H7 (cell line): ENCODE measurements at places on chromosomes 7 and 10. TPM values are rescaled to one million over a fixed set of nuclear protein-coding genes. Genes with fewer than 3 reads are reported as not detected.

- no peak for DNase-seq
These were observed 311.6 kb upstream of the SEMA3A start for GRCh38 chr7:84506151-84506550.

GRCh38 chr7:96794063-96794462 is 84.4 kb upstream of the SEM1 start:
- DNase-seq = no peak

- no peak for DNase-seq
These were observed 148.0 kb downstream of the SNX10 start for GRCh38 chr7:26439521-26440232.

Gene PLXDC2
- total RNA-seq = 21.9 and 27.5 TPM in 2 replicates

DNA sequence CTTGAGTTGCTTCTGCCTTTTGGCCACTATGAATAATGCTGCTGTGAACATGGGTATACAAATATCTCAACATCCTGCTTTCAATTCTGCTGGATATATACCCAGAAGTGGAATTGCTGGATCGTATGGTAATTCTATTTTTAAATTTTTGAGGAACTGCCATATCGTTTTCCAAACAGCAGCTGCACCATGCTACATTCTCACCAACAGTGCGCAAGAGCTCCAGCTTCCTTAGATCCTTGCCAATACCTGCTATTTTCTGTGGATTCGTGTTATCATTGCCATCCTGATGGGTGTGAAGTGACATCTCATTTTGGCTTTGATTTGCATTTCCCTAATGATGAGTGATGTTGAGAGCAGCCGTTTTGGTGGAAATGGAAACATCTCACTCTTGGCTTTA is 26.7 kb downstream of the FRMD4A start:
- DNase-seq = no peak

- DNase-seq = no peak
These were observed 39.4 kb upstream of the TNRC18 start for GRCh38 chr7:5463031-5463430.

DNA sequence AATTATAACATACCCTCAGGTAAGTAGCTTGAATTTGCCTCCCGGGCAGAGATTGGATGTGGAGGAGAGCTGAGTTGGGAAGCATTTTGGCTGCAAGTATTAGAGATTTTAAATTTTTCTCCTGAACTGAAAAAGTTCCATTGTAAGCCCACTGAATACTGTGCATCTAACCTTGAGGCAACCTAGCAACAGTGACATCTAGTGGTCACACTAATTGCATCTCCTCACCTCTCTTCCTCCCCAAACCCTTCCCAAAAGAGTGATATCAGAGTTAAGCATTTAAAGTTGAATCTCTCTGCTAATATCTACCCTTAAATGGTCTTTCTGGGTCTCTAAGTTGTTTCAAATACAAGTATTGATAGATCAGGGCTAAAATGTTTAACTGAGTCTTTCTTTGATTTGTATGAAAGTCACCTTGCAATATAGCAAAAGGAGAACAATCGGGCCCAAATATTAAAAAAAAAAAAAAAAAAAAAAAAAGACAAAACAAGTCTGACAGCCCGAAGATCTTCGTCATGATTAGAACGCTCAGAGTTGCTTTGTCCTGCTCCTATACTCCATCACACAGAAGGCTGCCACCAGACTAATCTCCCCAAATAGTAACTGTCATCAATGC is 40.4 kb upstream of the DLX5 start:
- peak; percentile 71 for DNase-seq

GRCh38 chr7:128197989-128198580 is 43.0 kb upstream of the LEP start:
- no peak for DNase-seq

Gene SLC39A12
- 0.03 TPM in 1 of 2 replicates, not detected in the other for total RNA-seq

DNA sequence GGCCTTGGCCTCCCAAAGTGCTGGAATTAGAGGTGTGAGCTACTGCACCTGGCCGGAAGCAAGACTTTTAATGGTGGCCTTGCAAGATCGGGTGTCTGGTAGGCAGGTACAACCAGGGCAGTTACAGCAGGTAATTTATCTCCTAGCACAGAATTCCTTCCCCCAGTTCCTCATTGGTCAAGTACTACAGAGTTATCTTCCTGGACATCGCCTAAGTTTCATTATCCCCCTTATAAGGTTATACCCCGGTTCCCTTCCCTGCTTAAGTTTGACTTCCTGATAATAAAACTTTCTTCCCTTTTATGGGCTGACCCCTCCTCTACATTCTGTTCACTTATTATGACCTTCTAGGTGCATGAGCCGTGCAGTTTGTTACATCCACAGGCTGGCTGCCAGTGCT is 19.0 kb upstream of the CYP3A43 start:
- no peak for DNase-seq

DNA sequence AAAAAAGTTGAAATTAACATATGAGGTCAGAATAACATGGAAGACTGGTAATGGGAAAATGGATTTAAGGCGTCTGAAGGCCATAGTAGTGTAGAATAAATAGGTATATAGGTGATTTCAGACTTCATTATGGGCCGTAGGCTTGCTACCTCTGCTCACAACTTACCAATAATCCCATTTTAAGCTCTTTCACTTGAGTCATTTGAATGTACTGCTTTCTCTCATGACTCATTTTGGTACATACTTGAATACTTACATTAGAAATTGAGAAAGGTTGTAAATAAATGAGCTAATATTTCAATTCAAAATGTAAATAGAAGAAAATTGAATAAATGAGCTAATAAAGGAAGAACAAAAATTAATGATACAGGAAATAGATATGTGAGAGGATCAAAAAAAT is 42.2 kb upstream of the NEUROD6 start:
- DNase-seq = no peak

Gene ASB4
- total RNA-seq = not detected in 2 replicates

DNA sequence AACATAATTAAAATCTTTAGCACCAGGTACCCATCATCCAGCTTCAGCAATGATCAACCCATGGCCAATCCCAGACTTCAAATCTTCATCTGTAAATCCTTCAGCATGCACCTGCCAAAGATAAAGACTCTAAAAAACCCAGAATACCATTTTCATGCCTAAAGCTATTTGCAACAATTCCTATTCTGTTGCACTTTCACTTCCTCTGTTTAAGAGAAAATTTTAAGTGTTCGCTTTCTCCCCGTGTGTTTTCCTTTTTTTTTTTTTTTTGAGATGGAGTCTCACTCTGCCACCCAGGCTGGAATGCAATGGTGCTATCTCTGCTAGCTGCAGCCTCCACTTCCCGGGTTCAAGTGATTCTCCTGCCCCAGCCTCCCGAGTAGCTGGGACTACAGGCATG is 31.8 kb upstream of the HTR5A start:
- no peak for DNase-seq

DNA sequence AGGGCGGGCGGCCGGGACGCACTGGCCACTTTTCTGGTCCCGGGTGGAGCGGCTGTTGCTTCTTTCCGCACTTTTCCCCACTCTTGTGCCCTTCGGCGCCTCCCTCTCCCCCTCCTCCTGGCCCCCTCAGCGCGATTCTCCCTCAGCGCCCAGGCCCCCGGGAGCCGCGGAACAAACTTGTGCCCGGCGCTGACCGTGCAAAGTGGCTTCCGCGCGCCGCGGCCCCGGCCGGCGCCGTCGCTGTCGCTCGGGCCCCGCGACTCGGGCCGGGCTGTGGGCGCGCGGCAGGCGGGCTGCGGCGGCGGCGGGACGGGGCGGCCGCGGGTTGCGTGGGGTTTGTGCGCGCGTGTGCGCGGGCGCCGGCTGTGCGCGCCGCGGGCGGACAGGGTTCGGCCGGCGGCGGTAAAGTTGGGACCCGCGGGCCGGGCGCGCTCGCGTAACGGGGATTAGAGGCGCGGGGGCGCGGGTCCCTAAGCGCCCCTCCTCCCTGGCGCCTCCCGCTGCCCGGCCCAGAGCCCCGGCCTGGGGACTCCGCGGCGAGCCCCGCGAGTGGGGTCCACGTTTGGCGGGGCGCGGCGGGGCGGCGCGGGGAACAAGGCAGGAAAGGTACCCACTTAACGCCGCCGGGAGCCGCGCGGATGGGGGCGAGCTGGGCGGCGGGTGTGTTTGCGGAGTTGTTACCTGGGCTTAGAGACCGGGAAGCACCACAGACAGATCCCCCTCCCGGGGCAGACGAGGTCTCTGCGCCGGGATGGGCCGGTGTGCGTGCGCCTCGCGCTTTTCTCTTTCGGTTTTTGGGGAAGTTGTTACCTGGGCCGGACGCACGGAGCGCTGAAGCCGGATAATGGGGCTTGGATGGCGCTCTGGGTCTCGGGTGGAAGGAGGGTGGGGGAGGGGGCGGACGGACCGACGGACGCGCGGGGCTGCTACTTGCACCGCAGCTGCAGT is 860 bp downstream of the ZEB1 start:
- DNase-seq = peak; percentile 77

DNA sequence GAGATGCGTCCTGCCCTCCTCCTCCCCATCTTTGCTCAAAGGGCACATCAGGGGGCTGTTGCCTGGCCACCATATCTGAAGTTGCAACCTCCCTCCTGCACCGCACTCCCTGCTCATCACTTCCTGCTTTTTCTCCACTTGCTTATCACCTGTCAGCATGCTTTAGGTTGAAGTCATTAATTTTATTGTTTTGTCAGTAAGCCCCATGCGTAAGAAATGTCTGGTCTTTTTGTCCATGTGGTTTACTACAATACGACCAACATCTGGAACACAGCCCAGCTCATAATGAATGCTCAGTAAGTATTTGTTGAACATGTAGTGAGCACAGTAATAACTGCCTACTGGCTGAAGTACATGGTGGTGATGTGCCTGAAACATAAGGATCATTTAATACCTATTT is 71.6 kb upstream of the GJD4 start:
- no peak for DNase-seq

DNA sequence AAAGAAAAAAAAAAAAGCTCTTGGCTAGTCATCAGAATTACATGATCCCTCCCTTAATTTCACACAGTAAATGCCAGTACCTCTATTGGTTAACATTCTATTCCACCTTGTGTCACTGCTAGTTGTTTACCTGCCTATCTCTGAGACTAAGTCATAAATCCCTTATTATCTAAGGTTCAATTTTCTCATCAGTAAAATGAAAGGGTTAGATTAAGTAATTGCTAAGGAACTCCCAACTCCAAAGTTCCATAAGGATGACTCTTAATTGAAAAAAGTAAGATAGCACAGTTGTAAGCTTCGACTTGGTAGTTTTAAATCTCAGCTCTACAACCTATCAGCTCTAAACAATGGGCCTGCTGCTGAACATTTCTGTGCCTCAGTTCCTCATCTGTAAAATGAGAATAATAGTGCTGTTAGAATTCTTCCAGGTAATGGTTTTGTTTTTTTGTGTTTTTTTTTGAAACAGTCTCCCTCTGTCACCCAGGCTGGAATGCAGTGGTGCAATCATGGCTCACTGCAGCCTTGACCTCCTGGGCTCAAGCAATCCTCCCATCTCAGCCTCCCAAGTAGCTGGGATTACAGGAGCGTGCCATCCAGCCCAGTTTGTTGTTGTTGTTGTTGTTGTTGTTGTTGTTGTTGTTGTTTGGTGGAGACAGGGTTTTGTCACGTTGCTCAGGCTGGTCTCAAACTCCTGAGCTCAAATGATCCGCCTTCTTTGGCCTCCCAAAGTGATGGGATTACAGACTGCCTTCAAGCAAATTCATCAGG is 35.6 kb downstream of the SRPK2 start:
- DNase-seq = no peak

Gene CRTAC1
- total RNA-seq = 0.03 and 0.63 TPM in 2 replicates

DNA sequence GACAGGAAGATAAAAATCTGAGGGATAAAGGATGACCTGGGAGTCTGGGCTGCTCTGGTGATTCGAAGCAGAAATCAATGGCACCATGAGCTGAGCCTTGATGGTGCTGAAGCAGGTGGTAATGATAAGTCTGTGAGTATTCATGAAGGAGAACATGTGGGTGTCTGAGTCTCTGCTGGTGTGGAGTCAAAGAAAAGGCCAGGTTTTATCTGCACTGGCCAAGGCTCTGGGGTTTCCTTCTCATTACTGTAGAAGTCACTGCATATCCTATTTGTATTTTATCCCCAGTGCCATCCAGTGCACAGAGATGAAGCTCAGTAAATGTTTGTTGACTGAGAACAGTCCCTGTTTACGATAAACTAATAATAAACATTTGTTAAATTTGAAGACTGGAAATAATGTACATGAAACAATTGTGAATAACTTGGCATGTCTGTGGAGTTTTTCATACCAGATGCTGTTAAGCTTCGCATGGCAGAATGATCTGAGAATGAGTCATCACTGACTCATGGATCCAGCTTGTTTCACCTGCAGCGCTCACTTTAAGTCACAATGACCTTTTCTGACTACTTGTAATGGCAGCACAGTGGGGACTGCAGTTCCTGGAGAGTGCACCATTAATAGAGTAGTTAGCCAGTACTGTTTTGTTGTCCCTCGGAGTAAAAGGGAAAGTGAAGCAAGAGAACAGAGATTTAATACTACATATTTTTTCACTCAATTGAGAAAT is 538.5 kb downstream of the HTR7 start:
- peak; percentile 49 for DNase-seq

DNA sequence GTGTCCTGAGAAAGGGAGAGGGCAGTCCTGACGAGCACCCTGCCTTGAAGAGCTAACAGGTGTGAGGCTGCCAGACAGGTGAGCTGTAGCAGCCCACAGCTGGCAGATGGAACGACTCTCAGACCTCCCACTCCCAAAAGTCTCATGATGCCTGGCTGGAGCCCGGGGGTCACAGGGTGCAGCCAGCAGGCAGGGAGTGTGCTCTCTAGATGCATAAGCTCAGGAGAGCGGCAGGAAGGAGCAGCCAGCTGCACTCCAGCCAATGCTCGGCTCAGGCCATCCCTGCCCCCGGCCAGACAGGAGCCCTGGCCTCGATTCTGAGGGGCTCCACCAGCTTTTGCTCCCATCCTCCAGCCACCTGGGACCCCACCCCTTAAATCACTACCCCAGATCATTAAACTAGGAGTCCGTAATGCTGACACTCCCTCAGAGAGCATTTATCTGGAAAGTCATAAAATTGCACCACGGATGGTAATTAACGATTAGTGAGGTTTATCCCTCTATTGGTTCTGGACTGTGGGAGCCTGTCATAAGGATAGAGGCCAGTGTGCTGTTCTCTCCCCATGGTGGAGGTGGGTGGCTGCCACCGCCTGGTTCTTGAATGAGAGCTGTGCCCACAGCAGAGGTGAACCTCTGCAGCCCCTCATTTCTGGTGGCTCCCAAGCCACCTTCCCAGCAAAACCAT is 63.5 kb upstream of the ZMIZ1 start:
- no peak for DNase-seq

GRCh38 chr10:6201516-6201975 is 1.2 kb upstream of the PFKFB3 start:
- DNase-seq = peak; percentile 85

- DNase-seq = no peak
These were observed 224.4 kb downstream of the ARHGAP12 start for GRCh38 chr10:31704195-31704594.

Gene GPAM
- 10.0 and 11.9 TPM in 2 replicates for total RNA-seq

GRCh38 chr10:79166312-79166721 is 97.6 kb downstream of the ZMIZ1 start:
- no peak for DNase-seq
